ENCODE measurements at places on chromosomes 2 and 18.

- DNase-seq = no peak
These were observed 113.4 kb downstream of the GORASP2 start for GRCh38 chr2:171042253-171042969.

DNA sequence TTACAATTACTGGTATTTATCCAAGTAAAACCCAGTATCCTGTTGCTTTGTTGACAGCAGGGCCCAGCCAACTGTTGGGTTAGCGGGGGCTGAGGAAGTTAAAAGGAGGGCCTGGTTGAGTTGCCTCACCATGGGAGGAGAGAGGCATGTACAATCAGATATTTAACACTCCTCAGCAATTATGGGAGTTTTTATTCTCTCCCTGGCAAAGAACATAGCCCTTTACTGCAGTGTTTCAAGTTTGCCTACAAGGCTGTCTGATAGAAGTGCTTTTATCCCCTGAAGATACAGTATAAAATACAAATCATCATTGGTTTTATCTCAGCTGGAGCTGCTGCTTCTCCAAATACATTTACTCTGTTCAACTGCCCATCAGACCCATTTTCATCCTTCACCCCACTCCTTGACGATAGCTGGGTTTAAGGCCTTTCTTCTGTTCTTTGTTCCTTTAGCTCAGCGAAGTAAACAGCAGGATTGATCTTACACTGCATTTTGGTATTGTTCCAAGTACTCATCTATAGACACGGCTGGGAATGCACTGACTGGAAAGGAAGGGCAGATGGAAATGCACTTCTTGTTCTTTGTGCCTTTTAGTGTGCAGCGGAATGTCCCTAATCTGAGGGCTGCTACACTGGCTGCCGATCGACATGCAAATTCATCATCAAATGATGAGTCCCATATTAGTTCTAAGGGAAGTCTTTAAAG, 402.5 kb upstream of the SPRED2 start:
- no peak for DNase-seq

DNA sequence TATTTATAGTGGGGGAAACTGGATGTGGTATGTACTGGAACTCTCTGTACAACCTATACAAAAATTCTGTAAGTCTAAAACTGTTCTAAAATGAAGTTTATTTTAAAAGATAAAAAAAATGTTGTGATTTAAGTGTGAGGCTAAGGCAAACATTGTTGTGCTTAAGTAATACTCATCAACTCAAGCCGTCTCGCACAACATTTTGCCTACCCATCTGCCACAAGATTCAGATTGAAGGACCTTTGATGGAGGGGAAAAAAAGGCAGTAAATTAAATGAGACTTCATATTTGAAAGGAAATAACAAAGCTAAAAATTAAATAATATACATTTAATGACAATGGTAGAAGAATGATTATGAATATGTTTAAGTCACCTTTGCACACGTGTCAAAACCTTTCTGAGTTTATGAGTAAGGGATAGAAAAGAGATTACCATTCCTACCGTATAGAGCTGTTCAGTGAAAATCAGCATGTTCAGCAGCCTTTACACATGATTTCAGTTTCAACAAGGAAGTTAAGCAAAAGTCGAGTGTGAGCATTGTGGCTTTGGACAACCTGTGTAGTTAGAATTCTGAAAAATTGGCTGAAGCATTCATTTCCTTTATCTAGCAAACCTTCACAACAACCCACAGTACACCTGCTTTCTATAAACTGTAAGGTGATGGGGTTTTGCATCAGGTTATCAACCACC, 499.3 kb downstream of the IRS1 start:
- no peak for DNase-seq

DNA sequence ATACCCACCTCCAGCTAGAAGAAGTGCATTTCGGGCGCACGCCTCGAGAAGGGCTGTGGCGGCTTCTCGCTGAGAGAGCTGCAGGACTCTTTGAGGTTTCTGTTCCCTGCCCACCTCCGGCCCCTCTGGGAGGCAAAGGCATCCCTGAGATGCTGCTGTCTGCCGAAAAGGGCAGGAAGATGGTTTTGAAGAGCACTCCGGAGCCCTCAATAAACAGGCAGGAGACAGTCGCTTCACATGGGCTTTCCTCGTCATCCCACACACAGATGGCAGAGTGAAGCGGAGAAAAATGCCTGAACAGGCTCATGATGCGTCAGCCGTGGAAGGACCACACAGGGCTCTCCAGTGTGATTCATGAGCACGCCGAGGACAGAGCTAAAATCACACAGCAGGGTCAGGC, 25.4 kb upstream of the GLI2 start:
- DNase-seq = no peak

- DNase-seq = no peak
These were observed 19.2 kb downstream of the E2F6 start for GRCh38 chr2:11446733-11447248.

DNA sequence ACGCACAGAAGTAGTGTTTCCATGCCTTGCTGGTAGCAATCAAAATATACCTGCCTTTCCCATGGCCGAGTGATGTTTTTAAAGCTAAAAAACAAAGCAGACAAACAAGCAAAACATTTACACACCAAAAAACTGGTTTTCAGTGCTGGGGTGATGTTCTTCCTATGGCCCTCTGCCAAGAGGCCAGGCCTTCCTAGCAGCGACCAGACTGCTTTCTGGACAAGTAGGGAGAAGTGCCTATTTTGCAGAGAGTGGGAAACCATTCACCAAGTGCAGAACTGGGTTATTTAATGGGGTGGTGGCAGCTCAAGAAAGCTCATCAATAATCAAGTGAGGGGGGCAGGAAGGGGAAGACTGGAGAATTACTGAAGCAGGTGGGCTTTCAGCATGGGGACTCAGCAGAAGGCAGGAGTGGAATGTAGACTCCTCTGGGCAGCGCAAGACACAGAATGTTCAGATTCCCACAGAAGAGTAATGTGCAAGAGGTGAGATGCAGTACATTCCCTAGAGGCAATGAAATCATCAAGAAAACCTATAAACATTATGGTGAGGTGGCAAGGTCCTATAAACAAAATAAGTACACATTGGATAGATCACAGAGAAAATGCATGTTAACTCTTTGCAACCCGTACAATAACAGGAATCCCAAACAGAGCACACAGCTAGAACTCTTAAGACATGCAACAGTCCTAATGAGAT, 44.0 kb downstream of the CPO start:
- DNase-seq = no peak

GRCh38 chr2:159904127-159904958, 106.3 kb upstream of the CD302 start:
- DNase-seq = peak; percentile 68

DNA sequence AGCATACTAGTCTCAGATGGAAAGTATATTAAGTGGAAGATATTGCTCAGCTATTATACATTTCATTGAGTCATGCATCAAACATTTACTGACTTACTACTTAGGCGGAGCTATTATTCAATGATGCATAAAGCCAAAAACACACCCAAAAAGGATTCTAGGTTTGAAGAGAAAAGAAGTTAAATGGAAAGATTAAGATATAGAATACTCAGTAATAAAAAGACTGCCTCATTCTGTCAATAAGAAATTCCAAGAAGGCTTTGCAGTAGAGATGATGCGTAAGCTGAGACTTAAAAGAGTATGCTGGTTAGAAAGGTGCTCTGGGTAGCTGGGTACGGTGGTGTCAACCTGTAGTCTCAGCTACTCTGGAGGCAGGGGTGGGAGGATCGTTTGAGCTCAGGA, 27.6 kb downstream of the STK17B start:
- no peak for DNase-seq

DNA sequence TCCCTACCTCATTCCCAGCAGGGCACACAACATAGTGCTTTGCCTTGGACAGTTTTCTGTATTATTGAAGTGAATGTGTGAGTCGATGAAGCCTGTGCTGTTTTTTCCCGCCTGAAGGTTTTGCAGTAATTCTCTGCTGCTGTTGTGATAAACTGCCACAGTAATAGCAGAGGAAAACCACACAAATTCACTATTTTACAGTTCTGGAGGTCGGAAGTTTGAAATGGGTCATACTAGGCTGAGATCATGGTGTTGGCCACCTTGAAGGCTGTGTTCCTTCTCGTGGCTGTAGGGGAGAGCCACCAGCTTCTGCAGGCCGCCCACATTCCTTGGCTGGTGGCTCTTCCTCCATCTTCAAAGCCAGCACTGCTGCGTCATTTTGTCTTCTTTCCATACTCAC, 678 bp upstream of the SLC16A14 start:
- no peak for DNase-seq

DNA sequence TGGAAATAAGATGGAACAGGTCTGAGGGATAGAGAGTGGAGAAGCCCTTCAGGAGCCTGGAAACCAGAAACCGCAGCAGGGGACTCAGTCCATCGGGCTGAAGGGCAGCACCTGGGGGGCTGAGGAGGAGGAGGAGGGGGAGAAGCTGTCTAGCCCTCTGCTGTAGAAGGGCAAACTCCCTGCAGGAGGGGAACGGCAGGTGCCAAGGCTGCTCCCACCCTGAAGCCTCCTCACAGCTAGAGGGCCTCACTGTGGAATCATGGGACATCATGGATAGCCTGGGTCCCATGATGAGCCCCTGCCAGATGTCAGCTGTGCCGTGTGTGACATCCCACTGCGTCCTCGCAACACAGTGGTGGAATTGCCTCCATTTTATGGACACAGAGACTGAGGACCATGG, 435 bp downstream of the MYO7B start:
- DNase-seq = no peak

DNA sequence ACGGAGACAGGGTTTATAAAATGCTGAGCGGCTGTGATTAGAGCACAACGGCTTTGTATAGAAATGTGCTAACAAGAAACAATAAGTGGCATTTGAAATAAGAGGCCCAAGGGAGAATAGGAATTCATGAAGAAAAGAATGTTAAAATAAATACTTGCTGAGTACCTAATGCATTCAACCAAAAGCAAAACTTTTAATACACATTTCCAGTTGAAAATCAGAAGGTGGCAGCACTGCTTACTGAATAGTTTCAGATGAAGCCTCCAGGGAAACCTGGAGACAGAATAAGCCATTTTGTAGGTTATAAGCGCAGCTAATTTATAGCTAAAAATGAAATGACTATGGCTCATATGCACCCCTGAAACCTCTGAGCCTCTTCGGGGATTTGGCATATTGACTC, 286.6 kb downstream of the DPP10 start:
- DNase-seq = no peak

DNA sequence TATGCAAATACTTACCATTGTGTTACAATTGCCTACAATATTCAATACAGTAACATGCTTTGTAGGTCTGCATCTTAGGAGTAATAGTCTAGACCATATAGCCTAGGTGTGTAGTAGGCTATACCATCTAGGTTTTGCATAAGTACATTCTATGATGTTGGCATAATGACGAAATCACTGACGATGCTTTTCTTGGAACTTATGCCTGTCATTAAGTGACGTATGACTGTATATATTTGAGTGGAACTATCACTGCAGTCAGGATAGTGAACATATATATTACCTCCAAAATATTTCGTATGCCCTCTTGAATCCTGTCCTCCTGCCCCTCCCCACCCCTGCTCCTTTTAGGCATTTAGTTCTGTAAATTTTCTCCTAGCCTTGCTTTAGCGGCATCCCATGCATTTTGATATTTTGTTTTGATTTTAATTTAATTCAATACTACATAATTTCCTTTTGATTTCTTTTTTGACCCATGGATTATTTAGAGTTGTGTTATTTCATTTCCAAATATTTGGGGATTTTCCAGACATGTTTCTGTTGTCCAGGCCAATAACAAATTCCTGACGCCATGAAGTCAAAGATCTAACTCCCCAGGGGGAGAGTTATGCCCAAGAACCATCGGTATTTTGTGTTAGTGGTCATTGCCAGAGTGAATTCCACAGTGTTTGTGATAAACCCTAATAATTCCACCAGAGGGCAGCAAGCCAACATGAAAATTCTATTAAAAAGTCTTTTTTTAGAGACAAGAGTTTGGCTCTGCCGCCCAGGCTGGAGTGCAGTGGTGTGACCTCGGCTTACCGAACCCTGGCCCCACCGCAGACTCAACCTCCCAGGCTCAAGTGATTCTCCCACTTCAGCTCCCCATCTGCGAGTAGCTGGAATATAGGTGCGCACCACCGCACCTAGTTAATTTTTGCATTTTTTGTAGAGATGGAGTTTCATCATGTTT, 24.2 kb upstream of the CASP8 start:
- peak; percentile 55 for DNase-seq

DNA sequence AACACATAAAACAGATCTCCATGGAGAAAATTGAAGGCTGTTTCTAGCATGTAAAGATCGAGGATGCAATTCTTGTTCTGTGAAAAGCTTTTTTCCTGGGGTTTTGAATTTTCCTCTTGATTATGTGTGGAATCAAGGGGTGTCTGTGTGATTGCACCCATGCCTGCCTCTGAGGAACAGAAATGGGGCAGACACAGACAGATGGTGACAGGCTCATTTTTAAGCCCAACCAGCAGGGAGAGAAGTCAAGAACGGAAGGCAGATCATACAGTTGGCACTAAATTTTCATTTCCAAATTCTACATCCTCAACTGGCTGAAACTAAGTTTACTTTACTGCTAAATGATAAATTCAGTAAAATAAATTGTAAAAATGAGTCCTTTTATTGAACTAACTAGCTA, 1037.7 kb upstream of the KLHL29 start:
- DNase-seq = no peak

- no peak for DNase-seq
These were observed 118.6 kb downstream of the RBMS1 start for GRCh38 chr2:160375037-160375436.

DNA sequence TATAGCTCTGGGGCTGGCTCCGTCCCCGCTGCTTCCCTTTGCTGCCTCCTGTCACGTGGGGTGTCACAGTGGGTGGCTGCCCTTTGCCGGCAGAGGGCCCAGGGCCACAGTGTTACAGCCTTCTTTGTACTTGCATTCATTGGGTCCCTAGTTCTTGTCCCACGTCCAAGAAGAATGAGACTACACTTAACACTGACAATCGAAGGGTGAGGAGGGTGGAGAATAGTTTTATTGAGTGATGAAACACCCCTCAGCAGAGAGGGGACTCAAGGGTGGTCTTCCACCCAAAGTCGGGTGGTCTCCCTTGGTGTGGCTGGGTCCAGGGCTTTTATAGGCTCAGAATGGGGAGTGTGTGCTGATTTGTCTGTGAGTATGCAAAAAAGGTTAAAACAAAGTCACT, 1.9 kb downstream of the ATG4B start:
- DNase-seq = no peak

- no peak for DNase-seq
These were observed 34.9 kb downstream of the ANO7 start for GRCh38 chr2:241223211-241224017.

DNA sequence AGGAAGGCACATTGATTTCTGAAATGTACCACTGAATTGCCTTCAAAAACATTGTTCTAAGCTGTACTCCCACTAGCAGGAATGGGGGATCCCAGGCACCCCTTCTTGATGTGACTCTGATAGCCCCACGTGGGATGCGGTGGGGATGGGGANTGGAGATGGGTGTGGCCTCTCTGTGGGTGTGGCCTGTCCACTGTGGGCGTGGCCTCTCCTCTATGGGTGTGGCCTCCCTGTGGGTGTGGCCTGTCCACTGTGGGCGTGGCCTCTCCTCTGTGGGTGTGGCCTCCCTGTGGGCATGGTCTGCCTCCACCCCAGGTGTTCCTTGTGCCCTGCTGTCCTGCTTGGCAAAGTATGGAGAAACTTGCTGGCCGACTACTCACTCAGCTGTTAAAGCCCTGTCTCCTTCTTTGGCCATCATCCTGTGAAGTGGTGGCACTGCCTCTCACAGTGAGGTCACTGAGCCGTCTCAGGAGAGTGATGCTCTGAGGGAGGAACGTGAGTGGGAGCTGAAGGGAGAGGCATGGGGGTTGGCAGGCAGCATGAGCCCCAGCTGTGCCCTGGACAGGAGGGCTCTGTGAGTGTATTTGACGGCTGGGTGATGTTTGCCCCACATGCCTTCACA, 6.7 kb upstream of the PARD6G start:
- peak; percentile 21 for DNase-seq
